ENCODE measurements at places on chromosomes 12 and 14.

- no peak for DNase-seq
Observed at GRCh38 chr12:92438641-92439419, 264.0 kb upstream of the PLEKHG7 start.

- no peak for DNase-seq
Observed at GRCh38 chr14:34212172-34212929, 249.7 kb downstream of the SPTSSA start.

- peak; percentile 64 for DNase-seq
Observed at GRCh38 chr14:99603471-99604277, at the start of gene CCDC85C. CCDC85C (minus strand) TSS chr14:99604207; CDS start chr14:99603959, 248 bp downstream.

- DNase-seq = no peak
Observed at GRCh38 chr12:50927766-50928224, 24.5 kb upstream of the HIGD1C start.

- no peak for DNase-seq
Observed at GRCh38 chr12:97308576-97309198, 153.9 kb upstream of the RMST start.

GRCh38 chr12:51473947-51474346, 49.3 kb downstream of the SLC4A8 start:
- no peak for DNase-seq

GRCh38 chr12:64236549-64236948, 14.5 kb upstream of the KICS2 start:
- DNase-seq = no peak

DNA sequence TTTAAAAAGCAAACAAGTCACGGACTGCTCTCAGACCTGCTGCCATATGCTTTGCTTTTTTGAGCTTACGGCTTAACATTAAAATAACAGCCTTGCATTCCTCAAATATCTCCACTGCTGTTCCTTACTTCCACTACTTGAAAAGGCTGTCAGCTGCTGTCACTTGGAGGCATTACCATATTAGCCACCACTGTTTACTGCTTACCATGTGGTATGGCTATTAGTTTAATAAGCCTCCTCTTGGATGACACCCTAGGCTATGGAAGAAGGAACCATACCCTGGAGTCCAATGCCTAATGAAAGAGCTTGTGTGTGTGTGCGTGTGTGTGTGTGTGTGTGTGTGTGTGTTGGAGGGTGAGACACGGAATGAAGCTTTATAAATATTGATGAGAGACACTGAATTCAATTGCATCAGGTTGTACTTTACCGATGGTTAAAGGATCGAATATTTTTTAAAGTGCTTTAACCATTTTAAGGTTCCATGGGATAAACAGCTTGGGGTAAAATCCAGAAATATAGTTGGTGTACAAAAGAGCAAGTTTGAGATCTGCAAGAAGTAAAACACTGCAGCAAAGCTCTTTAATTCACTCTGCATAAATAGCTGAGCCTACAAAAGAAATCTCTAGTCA, 174.5 kb downstream of the TTC7B start:
- no peak for DNase-seq

DNA sequence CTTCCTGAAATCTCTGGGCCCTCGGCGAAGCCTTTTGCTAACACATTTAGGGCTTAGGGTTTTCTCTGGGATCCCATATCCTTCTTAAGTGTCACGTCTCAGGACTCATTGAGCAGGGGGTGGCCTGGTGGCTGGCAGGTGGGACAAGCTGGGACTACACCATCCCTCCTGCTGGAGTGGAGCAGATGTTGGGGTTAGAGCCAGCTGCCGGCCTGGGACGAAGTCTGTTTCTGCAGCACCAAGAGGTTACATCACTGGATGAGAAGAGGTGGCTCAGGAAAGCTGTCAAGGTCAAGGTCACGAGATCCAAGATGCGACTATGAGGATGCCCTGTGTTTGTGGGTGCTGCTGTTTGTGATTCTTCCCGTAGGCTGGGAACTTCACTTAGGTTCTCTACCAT, 16.3 kb downstream of the SMCO2 start:
- no peak for DNase-seq

GRCh38 chr14:100221533-100222223, 17.3 kb upstream of the YY1 start:
- peak; percentile 66 for DNase-seq

DNA sequence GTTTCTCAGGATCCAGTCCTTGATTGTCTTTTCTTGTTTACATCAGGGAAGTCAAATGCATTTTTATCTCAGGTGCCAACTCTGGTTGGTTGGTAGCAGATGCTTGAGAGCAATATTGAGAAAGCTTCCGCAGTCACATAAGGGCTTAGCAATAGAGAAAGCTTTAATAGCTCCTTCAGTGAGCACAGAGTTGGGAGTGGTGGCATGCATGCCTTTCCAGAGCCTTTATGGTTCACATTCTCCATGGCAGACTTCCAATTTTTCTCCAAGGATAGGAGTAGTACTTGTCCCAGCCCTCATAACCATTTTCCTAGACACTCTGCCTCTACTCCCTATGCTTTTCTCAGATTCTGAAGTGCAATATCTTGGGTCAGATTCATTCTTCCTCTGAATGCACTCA, 280.4 kb downstream of the AEBP2 start:
- no peak for DNase-seq

GRCh38 chr12:1059162-1059561, 68.1 kb downstream of the ERC1 start:
- DNase-seq = no peak

GRCh38 chr14:71319666-71320065, 412.4 kb downstream of the PCNX1 start:
- no peak for DNase-seq

DNA sequence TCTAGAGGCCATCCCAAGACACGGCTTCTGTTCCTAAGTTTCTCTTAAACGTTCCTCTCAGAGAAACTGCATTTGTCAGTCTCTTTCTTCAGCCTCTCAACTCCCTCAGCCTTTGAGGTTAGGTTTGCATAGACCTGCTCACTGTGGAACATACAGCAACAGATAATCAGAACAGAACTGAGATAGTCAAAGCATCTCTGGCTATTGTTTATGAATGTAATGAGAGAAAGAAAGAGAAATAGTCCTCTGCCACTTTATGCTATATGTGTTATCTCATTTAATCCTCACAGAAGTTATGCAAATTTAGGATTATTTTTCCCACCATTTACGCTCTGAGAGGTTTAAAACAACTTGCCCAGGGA, 190.6 kb downstream of the PHLDA1 start:
- DNase-seq = no peak

DNA sequence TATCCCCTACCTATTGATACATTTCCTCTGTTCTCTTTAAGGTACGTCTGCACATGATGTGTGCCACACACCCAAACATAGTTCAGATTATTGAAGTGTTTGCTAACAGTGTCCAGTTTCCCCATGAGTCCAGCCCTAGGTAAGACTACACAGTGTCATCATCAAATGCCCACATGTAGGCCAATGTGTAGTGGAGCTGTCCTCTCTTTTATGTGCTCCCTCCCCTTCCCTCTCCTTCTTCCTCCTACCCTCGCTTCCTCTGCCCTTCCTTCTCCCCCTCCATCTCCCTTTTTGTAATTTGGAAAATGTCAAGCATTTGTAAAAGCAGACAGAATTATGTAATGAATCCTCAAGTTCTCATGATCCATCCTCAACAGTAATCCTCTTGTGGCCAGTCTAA, 25.5 kb downstream of the MAPKAPK5 start:
- no peak for DNase-seq

GRCh38 chr12:71721783-71722505, 32.7 kb upstream of the RAB21 start:
- DNase-seq = no peak

DNA sequence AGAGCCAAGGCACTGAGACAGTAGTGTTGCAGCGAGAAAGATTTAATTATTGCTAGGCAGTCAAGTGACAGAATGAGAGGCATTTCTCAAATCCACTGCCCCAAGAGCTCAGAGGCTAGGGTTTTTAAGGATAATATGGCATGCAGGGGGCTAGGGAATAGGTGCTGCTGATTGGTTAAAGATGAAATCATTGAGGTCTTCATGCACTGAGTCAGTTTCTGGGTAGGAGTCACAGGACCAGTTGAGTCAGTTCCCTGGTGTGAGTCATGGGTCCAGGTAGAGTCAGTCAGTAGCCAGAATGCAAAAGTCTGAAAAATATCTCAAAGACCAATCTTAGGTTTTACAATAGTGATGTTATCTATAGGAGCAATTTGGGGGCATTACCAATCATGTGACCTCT, 323.8 kb downstream of the RGS6 start:
- no peak for DNase-seq

DNA sequence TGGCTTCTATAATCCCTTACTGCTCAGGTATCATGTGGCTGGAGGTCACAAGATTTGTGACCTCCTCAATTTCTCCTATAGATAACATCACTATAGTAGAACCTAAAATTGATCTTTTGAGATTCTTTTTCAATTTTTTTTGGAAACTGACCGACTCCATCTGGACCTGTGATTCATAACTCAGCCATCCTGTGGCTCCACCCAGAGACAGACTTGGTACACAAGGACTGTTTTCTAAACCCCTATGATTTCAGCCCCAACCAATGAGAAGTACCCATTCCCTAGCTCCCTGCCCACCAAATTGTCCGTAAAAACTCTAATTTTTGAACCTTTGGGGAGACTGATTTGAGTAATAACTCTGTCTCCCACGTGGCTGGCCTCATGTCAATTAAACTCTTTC, 148.9 kb downstream of the SYT10 start:
- DNase-seq = no peak

GRCh38 chr14:69086537-69086936, 66.4 kb downstream of the DCAF5 start:
- no peak for DNase-seq

DNA sequence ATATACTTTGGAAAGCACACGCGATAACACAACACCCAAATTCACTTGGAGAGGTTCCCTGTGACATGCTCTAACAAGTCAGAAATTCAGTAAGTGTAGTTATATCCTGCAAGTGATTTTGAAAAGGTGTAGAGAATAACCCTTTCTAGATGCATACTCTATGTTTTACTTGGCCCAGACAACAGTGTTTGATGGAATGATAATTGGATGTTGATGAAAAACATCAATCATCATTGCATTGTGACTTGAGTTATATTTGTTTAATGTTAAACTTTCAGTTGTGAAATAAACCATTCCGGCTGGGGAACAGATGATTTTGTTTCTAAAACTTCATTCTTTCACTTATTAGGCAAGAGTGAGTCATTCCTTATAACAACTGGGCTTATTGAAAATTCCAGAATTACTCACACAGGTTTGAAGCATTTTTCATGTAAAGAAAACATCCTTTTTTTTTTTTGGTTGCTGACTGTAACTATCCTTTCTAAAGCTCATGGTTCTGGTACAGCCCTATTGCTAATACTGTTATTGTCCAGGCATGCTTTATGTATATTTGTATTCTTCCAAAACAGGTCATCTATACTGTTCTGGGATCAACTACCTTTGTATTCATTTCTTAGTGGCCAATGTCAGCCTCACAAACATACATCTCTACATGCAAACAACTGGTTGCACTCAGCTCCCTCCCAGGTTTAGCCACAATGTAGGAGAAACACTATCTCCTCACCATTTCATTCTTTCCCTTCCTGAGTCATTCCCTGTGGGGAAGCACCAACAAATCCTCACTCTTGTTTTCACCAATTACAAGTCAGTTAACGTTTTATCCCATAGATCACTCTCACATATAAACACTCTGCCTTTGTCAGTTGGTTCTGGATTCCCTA, 121.2 kb upstream of the LRIG3 start:
- DNase-seq = no peak

DNA sequence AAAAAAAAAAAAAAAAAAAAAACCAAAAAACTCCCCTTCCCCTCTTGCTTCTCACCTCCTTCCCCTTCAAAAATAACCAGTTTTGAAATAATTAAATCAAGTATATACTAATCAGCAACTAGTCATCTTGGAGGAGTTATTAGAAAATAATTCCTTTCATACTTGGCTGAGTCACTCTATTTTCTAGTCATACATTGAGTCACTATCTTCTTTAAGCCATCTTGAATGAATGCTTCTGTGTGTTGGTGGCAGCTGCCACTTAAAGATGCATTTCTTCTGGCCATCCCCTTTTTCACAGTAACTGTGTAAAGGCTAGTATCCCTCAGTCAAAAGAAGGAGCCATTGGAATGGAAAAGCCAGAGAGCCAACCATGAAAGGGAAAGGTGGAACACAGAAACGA, 84.2 kb upstream of the TMEM263 start:
- DNase-seq = no peak

- no peak for DNase-seq
Observed at GRCh38 chr12:81468206-81468605, 290.9 kb downstream of the PPFIA2 start.

DNA sequence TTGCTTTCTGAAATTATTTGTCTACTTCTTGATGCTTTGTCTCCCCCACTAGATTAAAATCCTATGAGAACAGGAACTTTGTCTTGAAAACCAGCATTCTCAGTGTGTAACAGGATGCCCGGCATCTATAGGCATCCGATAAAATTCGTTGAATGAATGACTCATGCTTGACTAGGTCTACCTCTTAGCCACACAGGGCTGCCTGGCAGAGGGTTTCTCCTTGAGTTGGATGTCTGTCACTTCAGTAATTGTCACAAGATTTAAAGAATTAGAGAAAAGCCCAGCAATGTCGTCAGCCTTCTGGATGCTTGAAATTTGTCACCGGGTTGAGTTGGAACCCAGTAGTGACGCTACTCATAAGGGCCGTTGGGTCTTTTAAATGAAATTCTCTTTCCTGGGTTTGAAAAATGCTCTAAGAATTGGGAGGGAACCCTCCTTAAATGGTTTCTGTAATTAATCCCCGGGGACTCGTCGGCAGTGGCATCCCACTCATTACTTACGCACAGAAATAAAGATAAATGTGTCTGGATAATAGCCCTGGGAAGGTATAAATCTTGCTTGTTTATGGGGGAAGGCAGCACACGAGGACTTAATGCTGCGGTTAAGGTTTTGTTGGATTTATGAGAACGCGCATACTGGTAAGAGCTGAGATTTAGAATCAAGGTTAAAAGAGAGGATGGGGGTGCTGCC, 194.1 kb downstream of the AACS start:
- DNase-seq = no peak

GRCh38 chr12:93453633-93454032, 11.9 kb upstream of the UBE2N start:
- no peak for DNase-seq

DNA sequence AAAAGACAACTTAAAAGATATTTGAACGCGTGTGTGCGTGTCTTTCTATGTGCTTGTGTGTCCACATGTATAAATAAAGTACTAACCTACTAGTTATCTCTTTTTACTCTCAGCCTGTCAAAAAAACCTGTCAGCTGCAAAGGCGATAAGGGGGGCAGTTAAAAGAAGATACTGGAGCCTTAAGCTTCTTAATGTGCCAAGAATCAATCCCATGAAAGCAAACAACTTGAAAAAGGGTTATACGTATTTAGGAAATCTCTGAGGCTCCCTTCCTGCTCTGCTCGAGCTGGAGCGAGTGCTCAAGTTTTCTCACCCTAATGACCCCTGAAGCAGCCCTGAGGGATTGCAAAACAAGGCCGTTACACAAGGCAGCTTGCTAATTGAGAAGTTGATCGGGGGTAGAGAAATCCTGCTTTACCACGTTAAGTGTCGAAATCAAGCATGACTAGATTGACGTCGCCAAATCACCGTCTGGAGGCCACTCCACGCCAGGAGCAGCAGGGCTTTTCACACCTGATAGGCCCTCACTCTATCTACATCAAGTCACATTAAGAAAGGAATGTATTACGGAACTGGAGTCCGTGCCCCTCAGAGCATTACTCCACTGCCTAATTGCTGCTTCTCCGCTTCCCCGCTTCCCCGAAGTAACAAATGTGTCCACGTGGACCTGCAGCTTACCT, 32.4 kb downstream of the LMO3 start:
- peak; percentile 37 for DNase-seq

Measured in Right ventricle myocardium inferior (tissue), 1 donor.